ENCODE measurements at places on chromosomes 6 and 20.

GRCh38 chr6:12962529-12962928 is 246.0 kb downstream of the PHACTR1 start:
- no peak for DNase-seq

DNA sequence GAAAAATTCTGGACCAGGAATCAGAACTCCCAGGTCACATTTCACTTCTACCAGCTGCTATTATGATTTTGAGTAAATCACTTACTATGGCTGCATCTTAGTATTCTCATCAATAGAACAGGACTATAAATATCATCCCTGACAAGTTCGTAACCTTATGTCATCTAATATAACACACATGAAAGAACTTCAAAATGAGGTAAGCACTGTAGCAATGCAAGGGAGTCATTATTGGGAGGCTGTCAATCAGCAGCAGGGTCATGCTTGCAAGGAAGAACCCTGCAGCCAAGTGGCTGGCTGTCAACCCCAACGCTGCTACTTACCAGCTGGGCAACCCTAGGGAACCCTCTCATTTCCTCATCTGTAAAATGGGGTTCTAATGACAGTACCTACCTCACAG is 123.3 kb upstream of the B3GAT2 start:
- no peak for DNase-seq

GRCh38 chr6:144634371-144634770 is 349.2 kb downstream of the UTRN start:
- no peak for DNase-seq

DNA sequence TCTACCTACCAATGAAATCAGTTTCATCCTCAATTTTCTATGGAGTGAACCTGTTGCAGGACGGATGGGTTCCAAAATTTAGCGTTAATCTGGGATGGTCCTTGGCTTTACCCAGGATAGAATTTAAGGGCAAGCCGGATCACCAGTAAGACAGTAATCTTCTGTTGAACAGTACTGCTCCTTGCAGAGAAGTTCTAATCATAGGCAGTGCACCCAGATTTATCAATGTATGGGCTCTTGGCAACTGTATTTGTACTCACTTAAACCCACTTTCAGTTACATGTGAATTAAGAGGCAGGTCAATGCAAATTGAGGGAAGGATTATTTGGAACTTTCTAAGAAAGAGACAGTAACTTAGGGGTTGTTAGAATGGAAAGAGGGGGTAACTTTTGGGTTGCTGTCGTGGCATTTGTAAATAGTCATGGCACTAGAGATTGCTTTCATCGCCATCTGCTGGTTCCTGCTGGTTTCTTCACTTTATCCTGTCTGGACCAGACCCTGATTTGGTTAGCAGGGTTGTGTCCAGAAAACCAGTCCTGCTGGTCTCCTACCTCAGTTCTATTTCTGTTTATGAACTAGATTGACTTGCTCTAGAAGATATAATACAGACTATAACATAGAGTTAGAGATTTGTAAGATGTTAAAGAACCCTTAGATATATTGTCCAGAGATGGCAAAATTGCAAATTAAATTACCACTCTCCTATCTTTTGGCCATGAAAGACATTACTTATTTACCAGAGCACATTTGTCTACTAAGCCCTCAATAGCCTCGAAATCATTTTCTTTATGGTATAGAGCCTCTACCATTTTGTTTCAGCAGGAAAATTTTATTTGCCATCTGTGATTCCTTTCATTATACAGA is 646.3 kb downstream of the UTRN start:
- no peak for DNase-seq

GRCh38 chr6:150881911-150882481 is 16.5 kb downstream of the MTHFD1L start:
- DNase-seq = no peak

DNA sequence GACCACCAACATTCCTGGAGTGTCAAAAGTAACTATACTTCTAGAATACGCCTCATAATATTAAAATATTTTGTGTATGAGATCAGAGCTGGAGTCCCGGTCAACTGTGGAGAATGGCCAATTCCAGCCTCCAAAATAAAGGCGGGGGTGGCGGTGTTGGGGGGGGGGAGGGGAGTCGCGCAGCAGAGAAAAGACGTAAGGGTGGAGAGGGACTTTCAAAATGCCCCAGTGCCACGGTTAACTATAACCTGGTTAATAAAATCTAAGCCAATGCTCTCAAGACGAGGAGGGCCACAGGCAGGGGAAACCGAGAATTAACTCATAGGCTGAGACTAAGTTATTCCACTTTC is 1.3 kb downstream of the NUP153 start:
- no peak for DNase-seq

- no peak for DNase-seq
Observed at GRCh38 chr6:53603386-53604116, 58.6 kb upstream of the GCLC start.

DNA sequence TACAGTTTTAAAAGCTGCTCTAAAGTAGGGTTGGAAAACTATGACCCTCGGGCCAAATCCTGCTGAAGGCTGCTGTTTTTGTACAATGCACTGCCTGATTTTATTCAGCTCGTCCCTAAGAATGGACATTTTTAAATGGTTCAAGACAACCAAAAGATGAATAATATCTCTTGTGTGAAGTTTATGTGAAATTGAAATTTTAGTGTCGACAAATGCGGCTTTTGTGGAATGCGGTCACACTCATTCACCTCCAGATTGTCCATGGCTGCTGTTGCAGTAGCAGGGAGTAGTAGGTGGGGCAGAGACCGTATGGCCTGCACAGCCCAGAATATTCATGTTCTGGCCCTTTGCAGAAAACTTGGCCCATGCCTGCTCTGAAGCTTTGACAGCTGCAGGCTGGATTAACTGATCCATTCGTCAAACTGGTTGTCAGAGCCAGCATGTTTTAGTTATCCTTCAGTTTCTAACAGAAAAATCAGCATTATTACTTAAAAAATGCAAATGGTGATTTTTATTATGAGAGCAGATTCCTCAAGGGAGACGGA is 91.6 kb downstream of the PSMG4 start:
- no peak for DNase-seq

DNA sequence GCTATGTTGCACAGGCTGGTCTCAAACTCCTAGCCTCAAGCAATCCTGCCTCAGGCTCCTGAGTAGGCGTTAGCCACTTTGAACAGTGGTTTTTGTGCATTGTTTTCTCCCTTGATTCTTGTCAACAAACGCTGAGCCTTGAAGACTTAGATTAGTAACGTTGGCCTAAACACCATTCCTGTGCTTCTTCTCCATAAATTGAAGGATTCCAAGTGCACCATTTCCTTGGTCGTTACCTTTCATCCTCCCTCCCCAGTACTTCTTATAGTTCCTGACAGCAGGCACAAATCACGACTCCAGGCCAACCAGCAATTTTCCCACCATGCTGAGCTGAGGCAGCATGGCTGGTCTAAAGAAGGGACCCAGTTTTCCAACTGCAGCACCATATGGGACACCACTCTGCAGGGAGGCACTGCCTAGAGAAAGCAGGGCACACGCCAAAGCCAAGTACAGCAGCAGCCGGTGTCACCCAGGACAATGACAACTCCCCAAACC is 8.9 kb downstream of the RPS10 start:
- DNase-seq = no peak

GRCh38 chr6:34992376-34992775 is 103.3 kb downstream of the ANKS1A start:
- DNase-seq = no peak

- DNase-seq = no peak
Observed at GRCh38 chr20:18743665-18744440, 69.7 kb upstream of the SCP2D1 start.

DNA sequence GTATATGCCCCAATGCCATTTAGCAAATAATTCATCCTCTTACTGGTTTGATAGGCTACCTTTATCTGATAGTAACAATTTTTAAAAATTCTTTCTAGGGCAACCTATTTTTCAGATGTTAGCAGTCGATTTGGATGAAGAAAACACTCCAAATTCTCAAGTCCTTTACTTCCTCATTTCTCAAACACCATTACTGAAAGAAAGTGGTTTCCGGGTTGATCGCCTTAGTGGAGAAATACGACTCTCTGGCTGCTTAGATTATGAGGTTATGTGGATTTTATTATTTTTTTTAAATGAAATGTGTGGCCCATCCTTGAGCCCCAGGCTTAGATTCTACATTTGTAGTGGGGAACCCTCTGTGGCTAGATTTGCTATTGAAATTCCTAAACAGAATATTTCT is 26.3 kb downstream of the CDH26 start:
- no peak for DNase-seq

GRCh38 chr6:21847711-21848480 is 254.3 kb downstream of the SOX4 start:
- DNase-seq = no peak

- no peak for DNase-seq
Observed at GRCh38 chr6:143629104-143630080, 48.4 kb upstream of the PHACTR2 start.

- DNase-seq = no peak
Observed at GRCh38 chr6:134414793-134415192, 96.9 kb upstream of the SGK1 start.

- DNase-seq = no peak
Observed at GRCh38 chr6:35624341-35625070, 64.2 kb downstream of the FKBP5 start.

DNA sequence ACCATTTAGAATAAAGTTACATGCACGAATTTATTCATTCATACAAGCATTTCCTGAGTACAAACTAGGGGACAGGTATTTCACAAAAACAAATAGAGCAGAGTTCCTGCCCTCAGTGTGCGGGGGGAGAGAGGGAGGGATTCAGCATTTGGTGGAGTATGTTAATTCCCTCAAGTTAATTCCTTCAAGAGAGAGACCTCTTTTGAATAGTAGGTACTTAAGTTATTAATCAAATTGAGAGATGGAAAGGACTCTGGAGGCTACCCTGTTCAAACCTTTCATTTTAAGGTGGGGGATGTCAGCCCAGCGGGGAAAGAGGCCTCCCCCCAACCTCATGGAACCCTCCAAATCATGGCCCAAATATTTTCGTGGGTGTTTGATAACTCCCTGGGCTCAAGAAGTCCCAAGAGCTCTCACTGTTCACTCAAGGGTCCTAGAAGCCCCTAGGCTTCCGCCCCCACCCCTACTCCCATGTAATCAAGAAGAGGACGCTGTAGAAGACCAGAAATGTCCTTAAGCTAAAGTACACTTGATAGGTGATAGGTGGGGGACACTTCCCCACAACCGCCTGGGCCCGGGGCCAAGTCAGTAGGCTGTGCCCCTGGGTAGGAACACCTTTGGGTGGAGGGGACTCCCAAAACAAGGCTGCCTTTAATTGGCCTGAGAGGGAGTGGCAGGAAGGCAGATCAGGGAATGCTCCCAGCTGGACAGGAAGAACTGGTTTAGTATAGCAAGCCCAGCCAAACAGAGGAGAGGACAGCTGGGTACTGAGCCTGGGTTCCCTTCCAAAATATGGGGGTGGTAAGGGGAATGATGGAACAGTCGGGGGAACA is 2.9 kb downstream of the SDC4 start:
- no peak for DNase-seq

DNA sequence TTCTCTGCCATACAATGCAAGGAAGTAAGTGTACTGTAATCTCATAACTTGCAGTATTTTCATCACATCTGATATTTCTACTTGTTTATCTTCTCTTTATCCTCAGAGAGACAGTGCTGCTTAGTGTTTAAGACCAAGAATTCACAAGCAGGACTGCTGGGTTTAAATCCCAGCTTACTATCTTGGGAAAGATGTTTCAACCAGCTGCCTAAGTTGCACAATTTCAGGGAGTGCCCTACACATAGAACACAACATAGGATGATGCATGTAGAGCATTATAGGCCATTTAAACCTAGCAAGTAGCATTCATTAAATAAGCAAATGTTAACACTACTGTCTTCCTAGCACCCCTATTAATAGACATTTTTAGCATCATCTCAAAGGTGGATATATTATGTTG is 205.2 kb upstream of the CEP162 start:
- no peak for DNase-seq

DNA sequence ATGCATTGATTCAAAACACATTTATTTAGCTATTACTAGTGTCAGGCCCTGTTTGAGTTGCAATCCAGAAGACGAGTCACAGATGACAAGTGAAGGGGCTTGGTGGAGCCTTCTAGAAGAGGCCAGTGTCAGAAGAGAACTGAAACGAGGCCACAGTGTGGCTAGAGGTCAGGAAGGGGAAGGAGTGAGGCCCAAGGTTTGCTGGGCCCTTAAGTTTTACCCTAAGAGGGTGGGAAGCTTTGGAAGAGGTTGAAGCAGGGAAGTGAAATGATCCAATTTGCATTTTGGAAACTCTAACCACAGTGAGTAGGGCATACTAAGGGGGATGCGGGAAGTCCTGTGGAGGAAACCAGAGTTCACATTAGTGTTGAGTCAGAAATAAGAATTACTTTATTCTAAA is 25.0 kb downstream of the TTK start:
- DNase-seq = no peak

- DNase-seq = no peak
Observed at GRCh38 chr20:21967481-21967880, 262.0 kb downstream of the PAX1 start.

DNA sequence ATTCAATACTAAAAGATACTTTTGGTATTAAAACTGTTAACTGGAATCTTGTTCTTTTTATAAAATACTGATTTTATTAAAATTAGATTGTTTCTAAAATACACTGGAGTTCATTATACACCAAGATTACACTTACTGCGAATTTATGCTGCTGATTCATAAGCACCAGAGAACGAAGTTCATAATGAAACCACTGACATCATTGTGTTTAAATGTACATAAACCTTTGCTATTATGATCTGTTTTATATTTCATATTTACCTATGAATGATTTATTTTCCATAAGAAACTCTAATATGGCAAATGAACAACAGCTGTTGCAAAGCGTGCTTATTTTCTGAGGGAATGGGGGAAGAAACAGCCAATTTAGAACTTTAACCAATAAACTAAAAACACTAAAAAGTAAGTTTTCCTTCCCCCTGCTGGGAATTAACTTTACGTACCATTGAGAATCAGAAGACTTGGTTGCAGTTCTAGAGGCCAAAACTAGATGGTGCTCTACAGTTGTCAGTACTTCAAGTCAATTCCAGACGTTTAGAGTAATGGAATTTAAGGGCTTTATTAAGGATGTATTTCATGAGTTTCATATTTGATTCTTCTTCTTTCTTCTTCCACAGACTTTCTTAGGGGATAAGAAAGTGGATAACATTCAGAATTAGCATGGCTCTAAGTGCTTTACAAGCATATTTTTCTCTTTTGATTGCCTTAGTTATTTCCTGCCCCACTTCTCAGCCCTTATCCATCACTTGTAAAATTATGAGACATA is 30.8 kb upstream of the COL19A1 start:
- DNase-seq = no peak

DNA sequence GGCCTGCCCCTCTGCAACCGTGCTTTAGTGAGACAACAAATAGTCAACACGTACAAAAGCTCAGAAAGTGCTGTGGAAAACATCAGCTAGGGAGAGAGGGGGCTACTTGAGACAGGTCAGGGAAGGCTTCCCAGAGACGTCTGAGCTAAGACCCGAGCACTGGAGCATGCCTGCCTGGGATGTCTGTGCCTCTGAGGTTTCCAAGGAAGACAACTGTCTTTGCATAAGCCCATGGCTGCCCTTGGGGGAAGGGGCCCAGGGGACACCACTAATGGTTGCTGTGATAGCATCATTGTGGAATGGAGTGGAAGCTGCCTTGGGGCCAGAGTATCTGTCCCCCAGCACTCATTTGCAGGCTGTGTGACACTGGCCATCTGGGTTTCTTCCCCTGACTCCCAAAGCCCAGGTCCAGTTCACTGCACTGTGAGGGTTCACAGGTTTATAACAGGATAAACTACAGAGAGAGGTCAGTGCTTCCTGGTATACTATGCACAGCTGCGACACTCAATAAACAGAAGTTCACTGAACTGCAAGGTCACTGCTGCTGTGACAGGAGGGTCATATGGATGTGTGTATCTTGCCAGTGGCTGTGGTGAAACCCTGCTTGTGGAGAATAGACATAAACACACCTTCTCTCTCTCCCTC is 1.5 kb upstream of the ARFGEF2 start:
- DNase-seq = no peak

GRCh38 chr6:33683051-33683571 is 28.4 kb downstream of the UQCC2 start:
- no peak for DNase-seq

All from esophagus squamous epithelium (tissue), 5 donors.